ENCODE measurements at places on chromosomes 7 and 10.
A peak's percentile ranks its signal among the peaks of the same experiment; 100 is the strongest.

- no peak for DNase-seq
Observed at GRCh38 chr10:83542774-83543411, 596.4 kb upstream of the GHITM start.

- DNase-seq: no peak
Observed at GRCh38 chr10:111455776-111456426, 379.1 kb downstream of the ADRA2A start.

GRCh38 chr10:13001041-13001886 lies at the start of gene CCDC3:
TSS of gene CCDC3 (minus strand) at chr10:13001713. CDS start at chr10:13001570, 143 bp downstream.
- DNase-seq: peak; percentile 18

DNA sequence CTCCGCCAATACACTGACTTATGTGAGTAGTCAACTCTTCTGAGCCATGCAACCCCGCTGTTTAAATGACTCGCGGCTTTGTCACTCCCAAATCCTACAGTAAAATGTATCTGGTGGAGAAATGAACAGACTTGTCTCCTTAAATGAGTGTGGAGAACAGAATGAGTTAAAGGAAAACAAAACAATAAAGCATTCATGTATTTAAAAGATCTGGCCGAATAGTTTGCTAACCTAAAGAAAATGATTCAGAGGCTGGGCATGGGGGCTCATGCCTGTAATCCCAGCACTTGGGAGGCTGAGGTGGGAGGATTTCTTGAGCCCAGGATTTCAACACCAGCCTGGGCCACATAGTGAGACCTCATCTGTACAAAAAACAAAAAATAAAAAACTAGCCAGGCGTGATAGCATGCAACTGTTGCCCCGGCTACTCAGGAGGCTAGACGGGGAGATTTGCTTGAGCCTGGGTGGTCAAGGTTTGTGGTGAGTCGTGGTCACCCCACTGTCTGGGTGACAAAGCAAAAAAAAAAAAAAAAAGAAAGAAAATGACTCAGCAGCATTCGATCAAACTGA lies 86.5 kb upstream of the PFKP start:
- no peak for DNase-seq

- DNase-seq: no peak
Observed at GRCh38 chr7:142104550-142105527, 6.7 kb upstream of the MGAM2 start.

- DNase-seq: no peak
Observed at GRCh38 chr7:55387062-55387965, 22.2 kb downstream of the LANCL2 start.

DNA sequence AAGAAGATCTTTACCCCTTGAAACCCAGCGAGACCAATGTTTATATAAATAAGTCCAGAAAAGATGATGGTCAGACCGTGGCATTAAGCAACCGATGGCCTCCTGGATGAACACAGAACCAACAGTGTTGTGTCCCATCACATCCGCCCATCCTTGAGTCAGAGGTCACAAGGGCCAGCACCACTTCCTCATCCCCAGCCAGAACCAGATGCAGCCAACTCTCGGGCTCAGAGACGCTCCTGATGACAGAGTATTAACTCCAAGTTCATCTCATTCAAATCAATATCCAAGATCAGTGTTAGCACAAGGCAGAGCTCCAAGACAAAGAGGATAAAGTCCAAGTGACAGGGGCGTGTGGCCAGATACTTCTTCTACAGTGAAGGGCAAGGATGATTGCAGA lies 63.5 kb downstream of the FAM53B start:
- DNase-seq: no peak

DNA sequence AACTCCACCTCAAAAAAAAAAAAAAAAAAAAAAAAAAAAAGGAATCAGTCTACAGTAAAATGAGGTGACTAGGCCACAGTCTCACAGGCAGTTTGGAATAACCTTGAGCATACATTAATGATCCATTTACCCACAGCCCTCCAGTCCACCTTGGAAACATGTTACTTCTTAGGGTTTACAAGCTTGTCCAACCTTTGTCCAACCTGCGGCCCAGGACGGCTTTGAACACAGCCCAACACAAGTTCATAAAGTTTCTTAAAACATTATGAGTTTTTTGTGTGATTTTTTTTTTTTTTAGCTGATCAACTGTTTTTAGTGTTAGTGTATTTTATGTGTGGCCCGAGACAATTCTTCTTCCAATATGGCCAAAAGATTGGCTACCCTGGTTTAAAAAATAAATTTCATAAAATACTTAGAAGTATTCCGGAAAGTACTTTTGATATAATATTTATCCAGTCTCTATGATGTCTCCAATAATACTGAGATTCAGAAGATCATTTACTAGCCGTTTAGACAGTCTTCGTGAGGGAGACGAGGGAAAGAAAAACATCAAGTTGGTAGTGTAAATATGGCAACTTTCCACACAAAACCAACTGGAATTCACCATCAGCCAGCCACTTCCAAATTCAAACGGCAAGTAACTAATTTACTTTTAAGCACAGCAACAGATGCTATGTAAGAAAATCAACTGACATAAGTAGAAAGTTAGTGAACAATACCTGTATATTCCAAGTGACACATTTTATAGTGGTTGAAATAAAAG lies 9.9 kb downstream of the BAZ1B start:
- DNase-seq: no peak

- no peak for DNase-seq
Observed at GRCh38 chr10:48771234-48771633, 86.6 kb downstream of the WDFY4 start.
